ENCODE measurements at places on chromosomes 13 and 19.

DNA sequence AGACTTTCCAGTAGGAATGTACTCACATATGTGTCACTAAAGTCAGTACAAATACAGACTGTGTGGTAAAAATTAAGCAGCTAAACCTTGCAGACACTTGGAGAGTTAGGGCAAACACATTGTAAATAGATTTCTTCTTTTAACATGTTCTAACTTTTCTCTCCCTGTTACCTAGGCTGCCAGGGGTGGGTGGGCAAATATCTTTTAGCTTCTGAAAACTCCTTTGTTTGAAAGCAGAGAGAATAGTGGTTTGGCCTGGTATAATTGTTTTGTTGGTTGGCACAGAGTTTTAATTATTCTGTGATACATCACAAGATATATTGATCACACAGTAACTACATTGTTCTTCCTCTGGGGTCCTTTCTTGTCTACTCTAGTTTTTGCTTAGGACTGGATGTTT is 289.8 kb upstream of the DACH1 start:
- DNase-seq = no peak

GRCh38 chr13:97435794-97436193 is 1.8 kb downstream of the RAP2A start:
- no peak for DNase-seq

GRCh38 chr13:36355632-36356031 is 9.4 kb upstream of the SPART start:
- DNase-seq = no peak

DNA sequence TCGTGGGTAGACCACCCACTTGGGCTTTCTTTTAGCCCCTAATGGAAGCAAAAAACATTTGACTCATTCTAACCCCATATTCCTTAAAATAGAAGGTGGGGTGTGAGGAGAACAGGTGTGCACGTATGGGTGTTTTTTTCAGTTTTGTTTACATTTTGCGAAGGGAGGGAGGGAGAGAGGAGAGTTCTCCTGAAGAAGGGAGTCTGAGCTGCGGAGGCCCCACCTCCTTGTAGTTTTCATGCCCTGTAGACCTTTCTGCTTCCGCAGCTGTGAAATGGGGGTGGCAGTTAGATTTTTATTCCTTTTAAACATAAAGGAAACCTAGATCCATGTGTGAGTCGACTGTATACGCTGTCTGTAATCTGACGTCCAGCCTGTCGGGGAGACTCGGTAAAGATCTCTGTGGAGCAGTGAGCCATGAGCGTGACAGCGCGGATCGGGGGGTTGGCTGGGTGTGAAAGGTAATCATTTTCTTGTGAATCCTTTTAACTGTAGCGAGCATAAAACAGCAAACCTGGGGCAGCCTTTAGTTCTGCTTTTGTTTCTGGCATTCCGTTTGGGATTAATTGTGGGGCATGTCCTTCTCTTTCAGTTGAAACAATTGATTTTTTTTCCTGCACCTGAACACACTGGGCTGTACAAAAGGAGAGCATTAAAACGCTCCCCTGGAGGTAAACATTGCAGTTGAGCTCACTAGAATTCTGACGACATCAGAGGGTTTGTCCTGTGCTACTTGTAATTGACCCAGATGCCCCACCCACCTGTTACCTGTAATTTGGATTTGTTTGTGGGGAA is 2.3 kb downstream of the UPF1 start:
- no peak for DNase-seq

GRCh38 chr13:91398413-91399188 is at the start of gene GPC5:
Gene GPC5, plus strand, starts transcription at chr13:91398621.
- no peak for DNase-seq

DNA sequence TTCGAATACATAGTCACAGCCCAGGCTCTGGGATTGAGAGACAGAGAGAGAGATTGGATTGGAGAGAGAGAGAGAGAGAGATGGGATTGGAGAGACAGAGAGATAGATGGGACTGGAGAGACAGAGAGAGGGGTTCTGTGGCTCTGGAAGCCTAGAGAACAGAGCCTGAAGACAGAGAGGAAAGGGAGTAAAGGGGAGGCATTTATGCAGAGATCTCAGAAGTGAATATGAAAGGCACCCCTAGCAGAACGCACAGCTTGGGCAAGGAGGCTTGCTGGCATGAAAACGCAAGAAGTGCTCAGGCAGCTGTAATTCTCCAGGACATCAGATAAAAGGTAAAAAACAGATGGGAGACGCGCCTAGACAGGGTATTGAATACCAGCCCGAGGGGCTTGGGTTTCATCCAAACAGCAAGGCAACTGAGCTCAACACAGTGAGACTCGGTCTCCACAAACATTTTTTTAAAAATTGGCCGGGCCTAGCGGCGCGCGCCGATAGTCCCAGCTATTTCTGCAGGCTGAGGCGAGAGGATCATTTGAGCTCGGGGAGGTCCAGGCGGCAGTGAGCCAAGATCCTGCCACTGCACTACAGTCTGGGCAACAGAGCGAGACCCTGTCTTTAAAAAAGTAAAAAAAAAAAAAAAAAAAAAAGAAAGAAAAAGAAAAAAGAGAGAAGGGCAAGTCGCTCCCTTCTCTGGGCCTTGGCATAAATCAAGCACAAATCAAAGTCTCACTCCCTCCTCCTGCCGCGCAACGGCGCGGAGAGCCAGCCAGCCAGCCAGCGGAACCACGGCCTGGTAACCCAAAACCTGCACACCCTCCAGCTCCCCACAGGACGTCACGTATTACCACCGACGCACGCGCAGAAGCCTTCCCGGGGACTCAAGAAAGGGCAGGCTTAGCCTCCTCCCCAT is 774 bp upstream of the PPP2R1A start:
- DNase-seq = no peak

GRCh38 chr19:48992581-48993174 is 431 bp downstream of the GYS1 start:
- DNase-seq = no peak

DNA sequence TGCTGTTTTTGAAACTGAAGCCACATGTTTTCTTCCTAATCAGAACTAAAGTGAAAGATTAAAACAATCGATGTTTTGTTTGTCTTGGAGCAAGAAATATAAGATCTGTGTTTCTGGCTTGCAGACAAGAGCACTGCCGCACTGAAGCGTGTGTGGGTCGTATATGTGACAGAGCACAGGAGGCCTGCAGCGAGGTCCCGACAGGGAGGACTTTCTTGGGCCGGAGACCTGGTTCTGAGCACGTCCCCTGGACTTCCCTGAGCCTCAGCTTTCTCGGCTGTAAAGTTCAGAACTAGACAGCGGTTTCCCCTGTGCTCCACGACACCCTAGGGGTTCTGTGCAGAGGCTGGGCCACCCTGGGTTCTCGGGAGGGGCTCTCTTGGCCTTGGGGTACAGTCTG is 60.5 kb downstream of the GADD45B start:
- no peak for DNase-seq

- no peak for DNase-seq
Observed at GRCh38 chr19:30651691-30652090, 279.5 kb downstream of the ZNF536 start.

GRCh38 chr19:41868989-41869300 is 8.1 kb upstream of the CD79A start:
- no peak for DNase-seq

DNA sequence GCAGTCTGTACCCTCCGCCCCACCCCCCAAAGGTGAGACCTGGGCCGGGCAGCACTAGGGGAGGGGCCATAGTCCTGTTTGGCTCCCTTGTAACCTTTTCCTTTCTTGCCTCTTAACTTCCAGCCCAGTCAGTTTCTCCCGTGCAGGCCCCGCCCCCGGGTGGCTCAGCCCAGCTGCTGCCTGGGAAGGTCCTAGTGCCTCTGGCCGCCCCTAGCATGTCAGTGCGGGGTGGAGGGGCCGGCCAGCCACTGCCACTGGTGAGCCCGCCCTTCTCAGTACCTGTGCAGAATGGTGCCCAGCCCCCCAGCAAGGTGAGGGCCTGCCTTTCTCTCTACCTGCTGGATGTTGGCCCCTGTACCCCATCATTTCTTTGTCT is 10.5 kb upstream of the PRR19 start:
- DNase-seq = no peak

DNA sequence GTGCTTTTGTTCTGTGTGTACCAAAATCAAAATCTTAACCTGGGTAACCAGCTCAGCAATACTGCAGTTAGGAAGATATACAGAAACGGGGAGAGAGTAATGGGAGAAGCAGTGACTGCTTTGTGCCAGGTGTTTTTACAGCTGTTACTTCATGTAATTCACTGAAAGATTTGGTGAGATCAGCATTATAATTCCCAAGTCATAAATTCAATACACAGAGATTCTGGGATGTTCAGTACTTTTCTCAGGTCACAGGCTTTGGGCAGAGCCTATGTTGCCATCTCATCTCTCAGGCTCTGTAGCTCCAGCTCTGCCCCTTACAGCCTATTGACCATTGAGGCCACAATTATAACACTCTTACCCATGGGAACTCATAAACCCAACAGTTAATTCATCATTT is 138.5 kb downstream of the ZAR1L start:
- DNase-seq = no peak

GRCh38 chr13:99256283-99256682 is 1.9 kb downstream of the GPR18 start:
- DNase-seq = no peak

GRCh38 chr19:11658970-11659369 is 61.7 kb downstream of the ZNF627 start:
- no peak for DNase-seq

DNA sequence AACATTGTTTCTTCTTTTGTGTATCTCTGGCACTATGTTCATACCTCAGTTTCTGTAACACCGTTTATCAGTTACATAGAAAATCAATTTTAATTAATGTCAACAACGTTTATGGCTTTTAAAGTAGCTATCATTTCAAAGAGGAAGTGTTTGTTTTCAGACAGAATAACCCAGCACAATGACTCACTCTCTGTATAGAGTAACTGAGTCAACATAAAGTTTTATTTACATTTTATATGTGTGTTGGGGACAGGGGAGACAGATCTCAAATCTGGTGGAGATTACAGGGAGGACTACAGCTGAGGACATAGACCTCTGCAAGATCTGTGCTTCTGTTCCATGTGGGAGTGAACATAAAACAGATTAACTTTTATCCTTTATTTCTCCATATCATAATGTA is 2590.1 kb downstream of the PCDH9 start:
- DNase-seq = no peak
